ENCODE measurements at places on chromosomes 5 and 9.

GRCh38 chr9:14180960-14181537 lies 132.9 kb downstream of the NFIB start:
- no peak for DNase-seq

DNA sequence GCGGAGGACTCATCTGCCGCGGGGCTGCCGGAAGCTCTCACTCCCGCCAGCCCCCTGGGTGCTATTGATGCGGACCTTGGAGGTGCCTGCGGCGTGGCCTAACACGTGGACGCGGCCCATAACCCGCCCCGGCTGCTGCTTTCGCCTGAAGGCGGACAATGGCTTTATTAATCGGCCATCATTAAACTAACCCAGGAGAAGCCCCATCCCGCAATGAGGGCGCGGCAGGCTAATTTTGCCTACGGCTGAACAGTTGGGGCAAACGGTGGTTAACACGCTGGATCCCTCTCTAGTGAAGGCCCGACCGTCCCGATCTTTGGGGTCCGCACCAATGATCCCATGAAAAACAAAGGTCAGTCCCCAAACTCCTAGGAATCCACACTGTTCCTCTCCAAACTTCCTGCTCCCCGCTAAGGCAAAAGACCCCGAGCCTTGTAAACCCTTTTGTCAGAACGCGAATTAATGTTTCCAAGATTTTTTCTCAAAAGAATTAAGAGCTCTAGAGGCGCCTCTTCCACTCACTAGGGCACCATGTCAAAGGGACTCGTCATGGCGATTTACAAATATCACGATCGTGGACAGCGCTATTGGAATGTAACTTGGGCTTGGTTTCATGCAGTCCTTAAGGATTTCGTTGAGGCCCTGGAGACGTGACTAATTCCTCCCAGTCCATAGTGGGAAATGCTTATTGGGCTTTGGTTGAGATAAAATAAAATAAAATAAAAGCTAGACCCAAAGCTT lies 193.1 kb downstream of the MEF2C start:
- DNase-seq = no peak

DNA sequence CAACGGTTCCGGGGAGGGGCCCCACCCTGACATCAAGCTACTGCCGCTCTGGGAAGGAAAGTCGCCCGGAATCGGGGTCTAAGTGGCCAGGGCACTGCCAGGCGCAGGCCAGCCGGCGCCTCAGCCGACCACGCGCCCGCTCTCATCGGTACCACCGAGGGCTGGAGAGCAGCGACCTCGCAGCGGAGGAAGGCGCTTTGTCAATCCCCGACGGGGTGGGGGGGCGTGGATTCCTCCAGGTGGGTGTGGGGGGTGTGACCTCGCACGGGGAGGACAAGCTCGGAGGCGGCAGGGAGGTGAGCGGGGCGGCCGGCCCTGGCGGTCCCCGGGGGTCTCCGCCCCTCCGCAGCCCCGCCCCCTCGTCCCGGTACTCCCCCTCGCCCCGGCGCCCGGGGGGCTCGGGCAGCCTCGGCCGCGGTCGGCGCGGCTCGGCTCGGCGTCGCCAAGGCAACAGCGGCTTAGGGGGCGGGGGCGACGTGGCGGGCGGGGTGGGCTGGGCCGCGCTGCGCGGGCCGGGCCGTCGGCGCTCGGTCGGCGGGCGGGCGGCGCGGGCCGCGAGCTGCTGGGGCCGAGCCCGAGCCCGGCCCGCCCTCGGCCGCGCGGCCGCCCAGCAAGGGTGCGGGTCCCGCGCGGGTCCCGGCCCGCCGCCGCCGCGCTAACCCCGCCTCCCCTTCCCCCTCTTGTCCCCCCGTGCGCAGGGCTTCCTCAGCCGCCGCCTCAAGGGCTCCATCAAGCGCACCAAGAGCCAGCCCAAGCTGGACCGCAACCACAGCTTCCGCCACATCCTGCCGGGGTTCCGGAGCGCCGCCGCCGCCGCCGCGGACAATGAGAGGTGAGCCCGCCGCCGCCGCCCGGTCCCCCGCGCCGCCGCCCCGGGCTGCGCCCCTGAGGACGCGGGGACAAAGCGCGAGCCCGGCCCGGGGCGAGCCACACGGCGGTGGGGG lies 47.5 kb downstream of the DAB2IP start:
- DNase-seq = peak; percentile 46

GRCh38 chr5:42889311-42889933 lies 77.7 kb upstream of the SELENOP start:
- peak; percentile 58 for DNase-seq

GRCh38 chr5:17252543-17252942 lies 35.1 kb downstream of the BASP1 start:
- no peak for DNase-seq

GRCh38 chr9:87771316-87772006 lies 45.5 kb downstream of the CTSL start:
- no peak for DNase-seq

DNA sequence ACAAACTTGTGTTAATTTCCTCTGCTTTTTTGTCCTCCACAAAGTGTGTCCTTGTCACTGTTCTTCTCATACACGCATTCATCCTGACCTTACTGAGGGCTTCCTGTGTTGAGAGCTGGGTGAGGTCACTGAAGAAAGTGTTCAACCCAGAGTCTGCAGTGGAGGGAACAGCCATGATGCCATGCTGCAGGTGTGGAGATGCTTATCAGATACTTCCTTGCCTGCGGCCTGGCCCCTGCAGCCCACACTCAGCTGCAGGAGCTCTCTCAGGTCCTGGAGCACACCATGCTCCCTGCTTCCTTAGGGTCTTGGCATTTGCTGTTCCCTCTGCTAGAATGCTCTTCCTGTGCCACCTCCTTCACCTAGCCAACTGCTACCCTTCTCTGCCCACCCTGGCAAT lies 108.1 kb upstream of the SPRY4 start:
- no peak for DNase-seq

DNA sequence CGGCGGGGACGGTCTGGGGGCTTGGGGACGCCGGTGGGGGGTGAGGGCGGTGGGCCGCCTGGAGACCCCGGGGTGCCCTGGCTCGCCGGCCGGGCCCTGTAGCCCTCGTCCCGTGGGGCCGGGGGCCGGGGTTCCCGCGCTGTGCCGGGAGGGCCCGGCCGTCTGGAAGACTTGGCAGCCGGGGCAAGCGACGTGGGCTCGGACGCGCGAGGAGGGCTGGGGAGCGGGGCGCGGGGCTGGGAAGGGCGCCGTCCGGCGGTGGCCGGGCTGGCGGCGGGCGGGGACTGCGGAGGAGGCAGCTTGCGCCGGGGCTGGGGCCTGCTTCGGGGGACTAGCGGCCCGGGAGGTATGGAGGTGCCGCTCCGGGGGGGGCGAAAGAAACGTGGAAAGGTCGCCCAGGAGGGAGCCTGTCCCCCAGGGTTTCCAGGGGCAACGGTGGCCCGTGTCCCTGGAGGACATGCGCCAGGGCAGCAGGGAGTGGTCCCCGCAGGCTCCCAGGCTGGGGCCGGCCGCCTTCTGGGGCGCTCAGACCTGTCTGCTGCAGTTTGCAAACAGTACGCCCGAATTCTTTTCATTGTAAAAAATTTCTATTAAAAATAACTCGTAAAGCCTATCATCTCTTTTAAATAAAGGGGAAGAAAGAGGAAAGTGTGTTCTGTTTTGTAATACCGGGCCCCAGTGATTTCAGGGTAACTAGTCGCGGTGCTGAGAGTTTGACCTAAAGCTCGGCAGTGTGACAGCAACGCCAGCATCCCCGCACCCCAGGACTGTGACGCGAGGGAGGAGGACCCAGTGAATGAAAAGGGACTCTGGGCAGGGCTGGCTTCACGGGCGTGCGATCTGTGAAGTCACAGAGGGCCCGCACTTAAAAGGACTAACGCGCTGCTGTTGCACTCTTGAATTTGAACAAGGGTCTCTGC lies 752 bp upstream of the ANKH start:
- DNase-seq = peak; percentile 16

GRCh38 chr9:136363949-136364748 lies 605 bp upstream of the DNLZ start:
- no peak for DNase-seq

DNA sequence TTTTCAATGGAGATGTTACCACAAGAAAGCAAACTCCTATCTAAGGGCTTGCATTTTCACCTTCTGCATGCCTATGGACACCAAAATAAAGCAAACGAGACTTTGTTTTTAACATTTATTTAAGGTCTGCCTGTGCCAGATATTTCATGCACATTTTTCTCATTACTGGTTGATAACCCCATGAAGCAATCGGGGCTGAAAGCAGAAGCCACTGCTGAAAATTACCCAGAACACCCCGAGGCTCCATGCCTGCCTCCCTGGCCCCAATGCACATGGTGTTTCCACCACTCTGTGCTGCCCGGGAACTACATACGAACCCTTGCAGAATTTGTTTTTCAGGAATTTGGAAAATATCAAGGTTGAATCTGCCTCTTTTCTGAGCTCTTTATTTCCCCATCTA lies 240.1 kb downstream of the NR2F1-AS1 start:
- no peak for DNase-seq

DNA sequence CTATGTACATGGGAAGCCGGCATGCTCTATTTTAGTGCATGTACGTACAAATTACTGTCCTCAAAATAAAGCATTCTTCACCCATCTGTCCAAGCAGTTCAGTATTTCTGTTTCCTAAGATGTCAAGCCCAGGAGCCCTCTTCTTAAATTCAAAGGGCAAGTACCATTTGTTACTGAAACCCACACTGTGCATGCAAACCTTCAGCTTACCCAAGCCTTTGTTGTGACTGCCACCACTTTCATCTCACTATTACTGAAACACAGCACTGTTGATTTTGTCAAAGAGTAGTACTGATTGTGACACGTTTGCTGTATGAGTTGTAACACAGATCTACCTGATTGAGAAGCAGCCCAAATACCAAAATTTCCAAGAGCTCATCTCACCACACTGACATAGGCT lies 390.4 kb upstream of the IZUMO3 start:
- DNase-seq = no peak

- no peak for DNase-seq
These were observed 7.9 kb downstream of the CMYA5 start for GRCh38 chr5:79697222-79698170.

- DNase-seq = peak; percentile 5
These were observed 52.9 kb downstream of the COMMD10 start for GRCh38 chr5:116137544-116138378.

Measured in NCI-H1092 (cell line).